NCI-H774 (cell line): ENCODE measurements at places on chromosomes 5 and 9.

- DNase-seq, result no peak
Observed at GRCh38 chr5:169350759-169351240, 49.9 kb upstream of the SLIT3 start.

- DNase-seq, result no peak
Observed at GRCh38 chr9:128406848-128407391, 13.7 kb upstream of the CERCAM start.

- no peak for DNase-seq
Observed at GRCh38 chr5:169746147-169746694, 109.1 kb downstream of the DOCK2 start.

GRCh38 chr5:176884571-176884890 lies 14.6 kb downstream of the HK3 start:
- no peak for DNase-seq

- DNase-seq, result no peak
Observed at GRCh38 chr9:93048566-93049448, 9.7 kb upstream of the SUSD3 start.

GRCh38 chr9:34993502-34994259 lies 4.1 kb downstream of the DNAJB5 start:
- DNase-seq, result no peak

DNA sequence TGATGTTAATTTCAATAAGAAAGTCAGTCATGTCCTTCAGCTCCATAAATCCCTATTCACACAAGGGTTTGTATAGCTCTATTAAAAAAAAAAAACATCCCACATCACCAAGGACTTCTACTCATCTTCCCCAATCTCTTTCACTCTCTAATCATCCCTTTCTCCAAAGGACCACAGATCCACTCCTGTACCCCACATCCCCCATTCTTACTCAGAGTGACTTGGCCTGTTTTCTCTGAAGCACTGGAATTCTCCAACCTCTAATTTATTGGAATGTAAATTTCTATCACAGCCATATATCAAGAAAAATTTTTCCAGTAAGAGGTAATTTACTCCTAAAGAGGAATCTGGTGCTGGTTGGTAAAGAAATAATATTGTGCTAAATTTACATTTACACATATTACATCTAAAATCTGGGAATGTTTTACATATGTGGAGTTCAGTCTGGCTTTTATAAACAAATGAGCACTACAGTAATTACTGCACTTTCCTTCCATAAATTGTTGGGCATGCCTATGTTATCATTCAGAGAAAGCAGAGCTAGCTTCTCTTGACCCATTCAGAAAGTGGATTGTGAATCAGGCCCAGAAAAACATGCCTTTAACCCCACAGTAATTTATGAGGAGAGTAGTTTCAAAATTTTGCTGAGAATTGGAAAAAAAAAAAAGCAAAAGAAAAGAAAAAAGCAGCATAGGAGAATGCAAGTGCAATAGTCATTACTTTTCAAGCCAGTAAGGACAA lies 399.5 kb upstream of the TNC start:
- no peak for DNase-seq

GRCh38 chr9:105403552-105404248 lies 44.1 kb upstream of the FSD1L start:
- DNase-seq, result no peak

DNA sequence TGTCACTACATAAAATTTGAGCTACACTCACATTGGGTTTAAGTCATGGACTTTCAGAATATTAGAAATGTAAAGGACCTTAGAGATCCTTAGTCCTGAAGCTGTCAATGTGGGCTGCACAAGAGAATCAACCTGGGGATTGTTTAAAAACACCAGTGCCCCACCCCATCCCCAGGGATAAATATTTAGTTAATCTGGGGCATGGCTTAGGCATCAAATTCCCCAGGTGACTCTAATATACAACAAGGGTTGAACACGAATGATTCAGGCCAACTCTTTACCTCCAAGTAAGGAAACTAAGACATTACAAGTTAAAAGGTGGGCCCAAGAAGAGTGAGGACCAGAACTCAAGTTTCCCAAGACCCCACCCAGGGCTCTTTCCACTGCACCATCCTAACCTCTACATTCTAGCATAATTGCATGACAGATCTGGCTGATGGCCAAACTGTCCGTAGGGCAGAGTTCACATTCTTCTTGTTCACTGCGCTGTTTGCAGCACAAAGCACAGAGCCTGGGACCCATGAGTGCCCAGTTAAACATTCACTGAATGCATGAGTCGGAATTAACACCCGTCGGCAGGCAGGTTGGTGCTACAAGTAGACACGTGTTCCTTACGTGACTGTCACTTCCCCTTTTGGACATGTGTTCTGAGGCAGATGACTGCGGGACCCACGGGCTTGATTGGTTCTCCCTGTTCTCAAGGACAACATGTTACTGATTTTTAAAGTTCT lies 25.2 kb downstream of the CYFIP2 start:
- DNase-seq, result no peak

GRCh38 chr9:97943308-97943855 lies 5.4 kb upstream of the HEMGN start:
- DNase-seq, result no peak

- no peak for DNase-seq
Observed at GRCh38 chr5:142110046-142110531, 1.5 kb downstream of the NDFIP1 start.

GRCh38 chr5:149790276-149790675 lies 60.2 kb downstream of the PPARGC1B start:
- DNase-seq, result no peak

GRCh38 chr5:95826949-95827891 lies 4.7 kb upstream of the GLRX start:
- DNase-seq, result no peak

- DNase-seq, result no peak
Observed at GRCh38 chr5:143865426-143866025, 53.6 kb downstream of the HMHB1 start.
